ENCODE measurements at places on chromosomes 5 and 9. TPM values are rescaled to one million over a fixed set of nuclear protein-coding genes. Genes with fewer than 3 reads are reported as not detected.
A peak's percentile ranks its signal among the peaks of the same experiment; 100 is the strongest.

The KIF4B gene
- 0.01 TPM for polyA plus RNA-seq

DNA sequence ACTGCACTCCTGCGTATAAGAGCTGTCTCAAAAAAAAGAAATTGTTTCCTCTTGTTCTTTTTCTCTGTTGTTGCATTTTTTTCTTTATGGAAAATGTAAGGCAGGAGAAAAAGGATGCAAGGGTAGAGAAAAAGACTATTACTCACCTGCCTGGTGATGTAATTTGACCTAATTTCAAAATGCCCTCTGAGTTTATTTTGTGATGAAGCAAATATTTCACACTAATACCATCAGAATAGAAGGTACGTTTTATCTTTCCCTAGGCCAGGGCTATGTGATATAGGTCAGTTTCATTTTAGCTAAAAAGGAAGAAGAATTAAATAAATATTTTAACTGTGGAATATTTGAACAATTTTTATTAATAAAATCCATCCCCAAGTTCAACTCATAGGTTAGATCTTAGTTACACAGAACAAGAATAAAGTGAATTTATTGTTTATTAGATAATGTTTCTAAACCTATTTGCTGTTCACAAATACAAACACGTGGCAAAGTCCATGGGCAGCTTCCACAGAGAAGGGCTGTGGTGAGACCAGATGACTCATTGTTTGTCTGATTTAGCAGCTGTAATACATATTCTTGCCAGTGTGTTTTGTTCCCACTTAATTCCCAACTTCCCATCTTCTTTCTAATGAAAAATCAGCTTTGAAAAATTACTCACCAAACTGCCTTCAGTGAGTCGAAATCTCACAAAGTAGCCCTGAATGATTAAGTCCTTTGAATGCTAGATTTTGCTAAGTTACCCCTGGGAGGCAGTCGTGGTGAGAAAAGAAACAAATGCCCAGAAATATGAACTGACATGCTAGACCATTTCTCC, 52.8 kb upstream of the CCDC112 start:
- peak; percentile 91 for DNase-seq

DNA sequence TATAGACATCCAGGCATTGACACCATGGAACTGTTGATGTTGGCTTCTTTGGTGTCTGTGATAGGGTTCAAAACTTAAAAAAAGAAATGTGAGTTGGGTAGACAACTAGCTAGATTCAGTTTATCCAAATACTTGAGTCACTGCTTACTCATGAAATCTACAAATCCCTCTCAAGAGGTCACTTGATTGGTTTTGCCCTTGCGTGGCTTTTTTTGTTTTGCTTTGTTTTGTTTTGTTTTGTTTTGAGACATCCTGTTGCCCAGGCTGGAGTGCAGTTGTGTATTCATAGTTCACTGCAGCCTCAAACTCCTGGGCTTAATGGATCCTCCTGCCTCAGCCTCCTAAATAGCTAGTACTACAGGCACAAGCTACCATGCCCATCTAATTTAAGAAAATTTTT, 10.5 kb upstream of the ENTREP1 start:
- DNase-seq = no peak

DNA sequence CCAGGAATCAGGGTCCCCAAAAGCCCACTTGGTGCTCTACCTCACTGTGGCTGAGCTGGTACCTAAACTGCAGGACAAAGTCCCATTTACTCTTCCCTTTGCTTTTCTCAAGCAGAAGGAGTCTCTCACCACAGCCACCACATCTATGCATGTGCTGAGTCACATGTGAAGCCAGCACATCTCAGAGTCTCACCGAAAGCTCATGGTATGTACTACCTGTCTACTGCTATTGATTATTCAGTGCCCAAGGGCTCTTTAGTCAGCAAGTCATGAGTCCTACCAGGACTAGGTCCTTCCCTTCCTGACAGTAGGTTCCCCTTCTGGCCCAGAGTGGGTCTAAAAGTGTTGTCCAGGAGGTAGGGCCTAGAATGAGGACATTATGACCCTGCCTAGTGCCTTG, 130.7 kb upstream of the NTRK2 start:
- DNase-seq = no peak

DNA sequence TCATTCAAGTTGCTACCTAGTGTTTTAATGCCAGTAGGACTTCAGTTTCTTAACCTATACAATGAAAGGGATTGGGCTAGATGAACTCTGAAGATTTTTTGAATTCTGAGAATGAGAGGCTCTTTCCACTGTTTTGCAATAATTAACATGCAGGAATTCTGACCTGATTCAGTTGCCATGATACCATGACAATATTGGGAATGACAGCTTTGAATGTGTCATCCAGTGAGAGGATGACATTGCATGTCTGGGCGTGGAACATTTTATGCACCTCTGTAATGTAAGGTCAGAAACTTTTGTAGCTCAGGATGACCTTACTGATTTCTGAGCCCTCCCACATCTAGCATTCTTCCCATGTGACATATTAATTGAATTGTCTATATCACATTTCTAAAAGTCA, 30.6 kb upstream of the SPINK5 start:
- no peak for DNase-seq

- no peak for DNase-seq
Observed at GRCh38 chr9:93658184-93658925, 82.0 kb downstream of the PHF2 start.

GRCh38 chr5:11922394-11922793, 18.1 kb upstream of the CTNND2 start:
- DNase-seq = no peak

DNA sequence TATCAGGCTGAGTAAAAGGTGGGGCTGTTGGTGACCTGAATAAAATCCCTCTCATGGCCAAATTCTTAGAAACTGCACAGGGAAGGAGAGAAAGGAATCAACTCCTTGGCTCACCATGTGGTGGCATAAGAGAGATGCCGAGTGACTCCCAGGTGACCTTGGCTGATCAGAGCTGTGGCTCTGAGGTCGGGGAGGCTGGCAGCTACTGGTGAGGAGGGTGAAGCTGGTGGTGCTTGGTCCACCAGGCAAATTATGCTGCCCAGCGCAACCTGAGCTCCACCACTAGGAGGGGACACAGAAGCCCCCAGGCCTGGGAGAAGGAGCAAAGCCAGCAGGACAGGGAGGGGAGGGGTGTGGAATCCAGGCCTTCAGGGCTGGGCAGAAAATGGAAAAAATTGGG, 111.2 kb upstream of the IL12B start:
- no peak for DNase-seq

DNA sequence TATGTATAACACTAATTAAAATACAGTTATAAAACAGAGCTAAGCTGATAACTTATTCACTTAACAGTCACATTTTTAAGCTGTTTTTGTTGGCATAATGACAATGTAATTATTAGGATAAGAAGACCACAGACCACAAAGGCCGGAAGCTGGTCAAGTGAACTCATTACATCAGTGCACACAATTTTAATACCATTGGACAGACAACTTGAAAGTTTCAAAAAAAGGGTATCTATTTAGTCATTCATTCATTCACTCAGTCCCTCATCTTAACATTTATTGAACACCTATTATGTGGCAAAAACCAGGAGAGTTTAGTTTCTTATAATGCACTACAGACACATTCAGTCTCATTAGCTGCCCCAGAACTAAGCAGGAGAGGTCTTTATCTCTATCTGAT, 11.6 kb downstream of the ERP44 start:
- DNase-seq = peak; percentile 87

DNA sequence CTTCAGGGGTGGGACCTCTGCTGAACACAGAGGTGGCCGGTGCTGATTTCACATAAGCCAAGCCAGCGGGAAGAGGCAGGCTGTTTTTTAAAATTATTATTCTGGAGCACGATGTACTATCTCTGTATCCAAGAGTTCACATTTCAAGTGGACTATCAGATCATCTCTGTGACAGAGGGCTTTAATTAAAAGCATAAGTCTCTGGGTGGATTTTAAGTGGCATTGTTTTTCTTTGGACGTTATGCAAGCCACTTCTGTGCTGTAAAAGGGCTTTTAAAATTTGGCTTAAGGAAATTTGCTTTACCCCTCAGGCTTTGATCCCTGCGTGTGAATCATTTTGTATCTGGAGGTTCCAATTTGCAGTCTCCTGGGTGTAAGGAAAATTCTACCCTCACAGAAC, 124.7 kb downstream of the PALM2AKAP2 start:
- DNase-seq = no peak
